ENCODE measurements at places on chromosomes 13 and 19. TPM values are rescaled to one million over a fixed set of nuclear protein-coding genes. Genes with fewer than 3 reads are reported as not detected.
A peak's percentile ranks its signal among the peaks of the same experiment; 100 is the strongest.

Gene RASL11A
- total RNA-seq = 8.8 TPM

Gene KLF5
- 4.0 TPM for total RNA-seq

Gene FAAP24
- 3.6 TPM for total RNA-seq

DNA sequence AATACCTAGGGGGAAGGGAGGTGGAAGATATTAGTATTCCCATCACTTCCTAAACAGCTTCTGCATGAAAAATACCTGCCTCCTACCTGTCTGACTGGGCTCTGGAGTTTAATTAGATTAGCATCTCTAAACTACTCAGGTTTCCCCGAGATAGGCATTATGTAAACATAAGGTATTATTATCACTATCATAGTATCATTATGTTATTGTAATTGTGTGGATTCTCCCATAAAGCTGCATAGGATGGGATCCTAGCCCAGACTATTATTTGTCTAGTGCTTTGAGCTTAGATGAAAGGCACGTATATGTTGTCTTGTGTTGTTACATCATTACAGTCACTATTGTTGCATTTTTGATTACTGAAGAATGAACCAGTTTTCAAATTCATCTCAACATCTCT is 115.2 kb upstream of the SOX21 start:
- H3K27me3 ChIP-seq = peaks cover 11% of the 10 kb centered on the region
- DNase-seq = no peak
- H3K4me1 ChIP-seq = no peaks in the 10 kb centered on the region

DNA sequence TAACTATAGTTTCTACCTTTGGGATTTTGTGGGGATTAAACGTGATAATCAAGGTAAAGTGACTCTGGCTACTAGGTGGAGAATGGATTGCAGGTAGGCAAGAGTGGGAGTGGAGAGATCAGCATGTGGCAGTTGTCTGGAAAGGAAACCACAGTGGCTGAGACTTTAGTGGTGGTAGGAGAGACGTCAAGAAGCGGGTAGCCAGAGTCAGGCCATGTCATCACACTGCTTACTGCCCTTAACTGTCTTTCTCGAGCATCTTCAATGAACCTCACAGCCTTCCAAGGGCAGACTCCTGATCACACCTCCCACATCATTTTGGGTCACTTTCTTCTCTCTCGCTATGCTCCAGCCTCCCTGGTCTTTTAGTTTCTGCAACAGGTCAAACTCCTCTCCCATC is 28.6 kb upstream of the MBNL2 start:
- H3K27me3 ChIP-seq = peaks cover 5% of the 10 kb centered on the region
- H3K4me1 ChIP-seq = no peaks in the 10 kb centered on the region
- no peak for DNase-seq
- no peaks in the 10 kb centered on the region for H3K36me3 ChIP-seq

GRCh38 chr19:3284759-3285646 is 60.5 kb downstream of the CELF5 start:
- H3K27me3 ChIP-seq = peaks cover 24% of the 10 kb centered on the region
- H3K4me3 ChIP-seq = no peak overlapping the region
- peak; percentile 86 for DNase-seq
- no peaks in the 10 kb centered on the region for H3K4me1 ChIP-seq
- H3K27ac ChIP-seq = no peak overlapping the region

DNA sequence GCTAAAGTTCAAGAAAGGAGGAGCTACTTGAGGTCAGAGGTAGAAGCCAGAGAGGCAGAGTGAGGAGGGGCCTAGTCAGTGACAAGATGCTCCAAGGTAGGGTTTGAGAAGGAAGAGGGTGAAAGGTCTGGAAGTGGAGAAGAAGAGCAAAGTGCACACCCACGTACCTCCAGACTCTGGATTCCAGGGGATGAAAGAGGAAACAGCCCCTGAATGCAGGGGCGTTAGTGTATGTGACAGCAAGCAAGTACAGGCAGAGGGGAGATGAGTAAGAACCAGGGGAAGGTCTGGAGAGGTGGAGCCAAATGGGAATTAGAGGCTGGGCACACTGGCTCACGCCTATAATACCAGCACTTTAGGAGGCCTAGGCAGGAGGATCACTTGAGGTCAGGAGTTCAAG is 8.7 kb downstream of the RPS28 start:
- peaks cover 18% of the 10 kb centered on the region for H3K27me3 ChIP-seq
- DNase-seq = no peak
- no peaks in the 10 kb centered on the region for H3K36me3 ChIP-seq

DNA sequence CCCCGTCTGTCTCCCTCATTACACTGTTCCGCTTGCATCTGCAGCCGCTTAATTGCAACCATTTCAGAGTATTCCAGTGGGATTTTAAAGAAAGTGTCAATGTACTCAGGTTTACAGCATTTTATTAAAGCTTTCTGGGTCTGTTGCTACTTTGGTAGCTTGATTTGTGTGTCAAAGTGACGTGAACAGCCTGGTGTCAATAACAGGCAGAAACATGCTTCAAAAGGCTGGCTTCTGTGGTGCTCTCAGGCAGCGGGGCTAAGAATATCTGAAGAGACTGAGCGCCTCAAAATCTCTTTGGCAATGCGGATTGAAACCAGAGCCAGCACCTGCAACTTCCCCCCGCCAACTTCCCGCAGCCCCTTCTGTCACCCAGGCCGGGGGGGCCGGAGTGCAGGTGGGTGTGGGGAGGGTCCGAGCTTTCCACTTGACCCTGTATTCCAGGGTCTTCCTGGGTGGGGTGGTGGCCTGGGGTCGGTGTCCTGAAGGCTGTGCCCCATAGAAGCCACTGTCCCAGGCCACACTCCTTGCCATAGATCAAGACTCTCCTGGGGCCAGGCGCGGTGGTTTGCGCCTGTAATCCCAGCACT is 81.2 kb downstream of the KDM4B start:
- no peak for DNase-seq
- peaks cover 20% of the 10 kb centered on the region for H3K4me1 ChIP-seq
- no peak overlapping the region for H3K4me3 ChIP-seq
- no peak overlapping the region for H3K27ac ChIP-seq
- H3K36me3 ChIP-seq = peaks cover 4% of the 10 kb centered on the region
- H3K27me3 ChIP-seq = no peaks in the 10 kb centered on the region

DNA sequence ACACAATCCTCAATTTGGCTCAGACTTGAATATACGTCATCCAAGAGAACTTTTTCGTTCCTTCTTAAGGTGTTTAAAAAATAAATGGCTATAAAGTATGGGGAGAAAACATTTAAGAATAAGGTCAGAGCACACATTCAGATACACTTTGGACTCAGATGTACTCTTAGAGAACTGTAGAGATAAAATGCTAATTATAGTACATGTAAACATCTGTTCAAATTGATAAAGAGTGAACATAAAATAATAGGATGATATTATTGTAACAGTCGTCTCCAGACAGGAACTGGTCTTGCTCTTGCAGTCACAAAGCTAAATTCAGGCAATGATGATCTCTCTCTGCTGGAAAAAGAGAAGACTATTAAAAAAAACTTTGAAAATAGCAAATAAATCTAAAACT is 91.4 kb downstream of the RBM26 start:
- no peak for DNase-seq
- no peaks in the 10 kb centered on the region for H3K27me3 ChIP-seq
- no peak overlapping the region for H3K4me3 ChIP-seq
- H3K36me3 ChIP-seq = no peaks in the 10 kb centered on the region
- no peaks in the 10 kb centered on the region for H3K4me1 ChIP-seq
- H3K27ac ChIP-seq = no peak overlapping the region

- H3K27ac ChIP-seq = no peak within 1 kb of the TSS
- H3K36me3 ChIP-seq = no peaks in the 10 kb centered on the region
- no peak within 1 kb of the TSS for H3K4me3 ChIP-seq
Measured at GRCh38 chr19:41575998-41576397, at the start of gene CEACAM21. CEACAM21 (plus strand) TSS chr19:41576166; CDS start chr19:41576275, 109 bp downstream.

DNA sequence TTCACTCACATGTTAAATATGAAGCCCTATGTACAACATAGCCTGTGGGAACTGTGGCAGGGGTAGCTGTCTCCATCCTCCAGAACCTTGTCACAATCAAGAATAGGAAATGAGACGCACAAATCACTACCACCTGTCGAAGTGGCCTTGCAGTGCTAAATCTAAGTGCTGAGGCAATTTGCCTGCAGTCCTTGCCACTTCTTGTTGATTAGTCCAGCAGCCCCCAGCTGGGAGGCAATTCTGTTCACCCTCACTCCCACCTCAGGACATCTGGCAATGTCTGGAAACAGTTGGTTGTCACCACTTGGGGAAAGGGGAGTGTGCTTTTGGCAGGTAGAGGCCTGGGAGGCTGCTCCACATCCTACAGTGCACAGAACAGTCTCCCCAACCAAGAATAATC is 10.7 kb downstream of the RFX2 start:
- H3K4me1 ChIP-seq = peaks cover 30% of the 10 kb centered on the region
- no peaks in the 10 kb centered on the region for H3K27me3 ChIP-seq
- no peak overlapping the region for H3K4me3 ChIP-seq
- no peaks in the 10 kb centered on the region for H3K36me3 ChIP-seq
- H3K27ac ChIP-seq = no peak overlapping the region

DNA sequence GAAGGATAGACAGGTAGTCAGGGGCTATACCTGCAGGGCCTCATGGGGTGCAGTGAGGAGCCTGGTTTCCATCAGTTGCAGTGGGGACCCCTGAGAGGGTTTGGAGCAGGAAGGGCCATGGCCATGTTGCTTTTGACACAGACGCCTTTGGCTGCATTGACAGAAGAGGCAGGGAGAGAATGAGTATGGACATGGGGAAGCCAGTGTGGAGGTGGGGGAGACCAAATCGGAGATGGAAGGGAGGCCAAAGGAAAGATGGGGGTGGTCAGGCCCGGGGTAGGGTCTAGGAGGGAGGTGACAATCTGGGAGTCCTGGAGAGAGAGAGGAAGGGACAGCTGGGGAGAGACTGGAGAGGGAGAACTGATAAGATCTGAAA is 1.3 kb downstream of the HSD11B1L start:
- no peak for DNase-seq
- H3K4me1 ChIP-seq = peaks cover 12% of the 10 kb centered on the region
- no peaks in the 10 kb centered on the region for H3K27me3 ChIP-seq

Data from osteoblast (primary cell).